Lung (tissue), 17 donors: ENCODE measurements at places on chromosomes 13 and 19. TPM values are rescaled to one million over a fixed set of nuclear protein-coding genes. Genes with fewer than 3 reads are reported as not detected.

- no peak for DNase-seq
Observed at GRCh38 chr13:52804202-52804641, 44.2 kb downstream of the PCDH8 start.

GRCh38 chr13:25727250-25727649, 324.6 kb downstream of the SHISA2 start:
- no peak for DNase-seq

C19orf67 gene
- total RNA-seq, result 1.0 TPM

GRCh38 chr13:54424344-54424743, 1395.7 kb downstream of the OLFM4 start:
- DNase-seq, result no peak

DNA sequence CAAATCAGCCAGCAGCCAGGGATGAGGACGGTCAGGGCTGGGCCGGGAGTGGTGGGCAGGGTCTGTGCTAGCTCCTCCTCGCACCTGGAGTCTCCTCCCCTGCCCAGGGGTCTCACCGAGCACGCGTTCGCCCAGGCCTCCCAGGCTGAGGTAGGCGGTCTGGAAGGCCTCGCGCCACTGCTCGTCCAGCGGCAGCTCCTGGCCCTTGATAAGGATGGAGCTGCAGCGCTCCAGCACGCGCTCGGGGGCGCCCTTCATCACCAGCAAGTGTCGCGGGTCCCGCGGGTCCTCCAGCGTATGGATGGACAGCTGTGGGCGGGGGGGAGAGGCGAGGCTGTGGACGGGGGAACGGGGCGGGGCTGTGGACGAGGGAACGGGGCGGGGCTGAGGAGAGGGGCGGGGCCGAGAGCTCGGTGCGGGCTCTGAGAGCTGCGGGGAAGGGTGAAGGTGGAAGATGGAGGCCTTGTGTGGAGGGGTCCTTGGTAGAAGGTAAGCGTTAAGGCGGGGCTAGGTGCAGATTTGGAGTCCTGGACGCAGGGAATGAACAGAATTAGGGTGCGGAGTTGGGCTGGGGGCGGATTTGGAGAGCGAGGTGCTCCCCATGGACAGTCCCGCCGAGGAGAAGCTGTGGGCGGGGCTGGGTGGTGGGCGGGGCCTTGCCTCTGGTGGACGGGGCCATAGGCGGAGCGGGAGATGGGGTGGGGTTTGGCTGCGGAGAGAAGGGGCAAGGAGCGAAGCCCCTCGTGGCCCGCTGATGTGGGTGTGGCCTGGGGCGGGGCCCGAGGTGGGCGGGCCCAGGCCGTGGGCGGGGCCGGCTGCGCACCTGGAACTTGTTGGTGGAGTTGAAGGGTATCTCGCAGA, 5.7 kb downstream of the ATP4A start:
- peak; percentile 42 for DNase-seq

- DNase-seq, result no peak
Observed at GRCh38 chr13:113258321-113259054, 38.6 kb upstream of the LAMP1 start.

CKAP2 gene
- 6.5 TPM for total RNA-seq

GRCh38 chr19:35206379-35206778, 22.2 kb downstream of the FAM187B start:
- no peak for DNase-seq

- DNase-seq, result no peak
Observed at GRCh38 chr13:72530471-72530870, 197.0 kb downstream of the MZT1 start.

DNA sequence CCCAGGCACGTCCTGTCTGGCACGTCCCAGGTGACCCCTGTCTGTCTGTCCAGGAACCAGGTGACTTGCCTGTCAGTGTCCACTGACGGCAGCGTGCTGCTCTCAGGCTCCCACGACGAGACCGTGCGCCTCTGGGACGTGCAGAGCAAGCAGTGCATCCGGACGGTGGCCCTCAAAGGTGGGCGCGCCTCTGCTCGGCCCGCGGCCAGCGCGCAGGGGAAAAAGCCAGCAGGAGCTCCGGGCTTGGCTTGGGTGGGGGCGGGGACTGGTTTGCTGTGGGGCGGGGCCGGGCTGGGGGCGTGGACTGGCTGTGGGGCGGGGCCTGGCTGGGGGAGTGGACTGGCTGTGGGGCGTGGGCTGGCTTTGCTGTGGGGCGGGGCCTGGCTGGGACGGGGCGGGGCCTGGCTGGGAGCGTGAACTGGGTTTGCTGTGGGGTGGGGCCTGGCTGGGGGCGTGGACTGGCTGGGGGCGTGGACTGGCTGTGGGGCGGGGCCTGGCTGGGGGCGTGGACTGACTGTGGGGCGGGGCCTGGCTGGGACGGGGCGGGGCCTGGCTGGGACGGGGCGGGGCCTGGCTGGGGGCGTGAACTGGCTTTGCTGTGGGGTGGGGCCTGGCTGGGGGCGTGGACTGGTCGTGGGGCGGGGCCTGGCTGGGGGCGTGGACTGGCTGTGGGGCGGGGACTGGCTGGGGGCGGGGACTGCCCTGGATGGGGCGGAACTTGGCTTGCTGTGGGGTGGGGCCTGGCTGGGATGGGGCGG, 7.2 kb downstream of the WDR18 start:
- no peak for DNase-seq

DNA sequence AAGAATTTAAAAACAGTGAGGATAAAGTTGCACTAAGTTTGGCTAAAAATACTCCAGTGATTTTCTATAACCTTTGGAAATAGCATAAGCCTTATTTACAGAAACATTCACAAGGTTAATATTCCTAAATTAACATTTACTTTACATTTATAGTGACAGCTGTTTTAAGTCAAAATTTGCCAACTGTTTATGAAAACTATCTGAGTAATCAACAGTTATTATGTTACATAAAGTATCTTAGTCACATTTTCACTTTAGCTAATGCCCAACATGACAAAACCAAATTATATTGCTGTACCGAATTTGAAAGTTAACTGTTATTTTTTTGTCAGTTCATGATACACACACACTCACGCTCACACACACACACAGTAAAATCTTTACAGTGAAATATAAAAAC, 1.2 kb downstream of the TNFRSF19 start:
- DNase-seq, result peak; percentile 74

GRCh38 chr19:55279770-55280643, at the start of gene HSPBP1:
Gene HSPBP1, minus strand, starts transcription at chr19:55280110. Its CDS starts 502 bp downstream, at chr19:55279608.
- DNase-seq, result peak; percentile 97

GRCh38 chr13:112185466-112185865, 118.5 kb downstream of the SOX1 start:
- no peak for DNase-seq

DNA sequence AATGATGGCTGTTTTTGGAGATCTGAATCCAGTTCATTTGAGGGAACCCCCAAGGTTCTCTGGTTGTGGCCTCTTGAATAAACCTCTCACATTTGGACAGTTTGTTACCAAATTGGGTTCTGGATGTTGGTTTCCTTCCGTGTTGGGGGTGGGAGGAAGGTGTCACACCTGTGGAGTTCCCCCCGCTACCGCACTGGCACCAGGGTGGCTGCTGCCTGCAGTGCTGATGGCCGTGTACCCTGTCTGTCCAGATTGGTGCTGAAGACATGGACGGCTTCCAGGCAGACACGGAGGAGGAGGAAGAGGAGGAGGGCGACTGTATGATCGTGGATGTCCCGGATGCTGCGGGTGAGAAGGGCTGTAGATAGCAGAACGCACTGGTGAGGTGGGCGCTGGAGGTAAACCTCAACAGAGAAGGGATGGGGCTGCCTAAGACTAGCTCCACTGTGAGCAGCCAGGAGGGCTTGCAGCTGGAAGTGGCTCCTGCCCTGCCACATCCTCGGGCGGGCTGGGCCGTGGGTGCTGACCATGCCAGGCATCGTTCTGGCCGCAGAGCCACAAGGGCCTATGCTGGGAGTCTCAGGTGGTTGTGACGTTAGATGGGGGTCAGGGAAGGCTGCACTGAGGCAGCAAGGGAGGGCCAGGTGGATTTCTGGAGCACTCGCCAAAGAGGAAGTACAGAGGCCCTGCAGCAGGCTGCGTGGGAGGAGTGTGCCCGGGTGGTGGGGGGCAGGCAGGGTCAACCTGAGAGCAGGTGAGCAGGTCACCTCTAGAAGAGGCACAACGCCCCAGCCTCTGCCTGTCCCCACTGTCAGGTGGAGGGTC, 15.4 kb downstream of the UBXN6 start:
- no peak for DNase-seq

- DNase-seq, result no peak
Observed at GRCh38 chr13:43797869-43798268, 11.1 kb upstream of the ENOX1 start.

ZNF677 gene
- 12.6 TPM for total RNA-seq

DNA sequence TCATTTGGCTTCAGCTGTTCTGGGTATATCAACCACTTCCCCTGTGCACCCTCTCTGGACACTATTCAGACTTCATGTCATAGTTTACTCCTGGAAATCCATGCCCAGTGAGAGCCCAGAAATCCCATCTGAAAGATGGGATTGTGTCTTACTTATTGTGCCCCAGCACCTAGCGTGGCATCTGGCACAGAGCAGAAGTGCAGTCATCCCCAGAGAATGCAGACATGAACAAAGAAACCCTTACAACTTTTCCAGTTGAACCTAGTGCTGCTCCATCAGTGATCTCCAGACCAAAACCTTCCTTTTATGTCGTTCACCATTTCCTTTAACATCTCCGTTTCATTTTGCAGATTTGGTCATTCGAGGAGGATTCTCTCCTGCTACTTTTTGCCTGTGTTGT, 60.6 kb downstream of the MBNL2 start:
- DNase-seq, result no peak

- DNase-seq, result no peak
Observed at GRCh38 chr19:15722956-15723355, 4.9 kb upstream of the OR10H2 start.

APOC4 gene
- not detected for total RNA-seq

DNA sequence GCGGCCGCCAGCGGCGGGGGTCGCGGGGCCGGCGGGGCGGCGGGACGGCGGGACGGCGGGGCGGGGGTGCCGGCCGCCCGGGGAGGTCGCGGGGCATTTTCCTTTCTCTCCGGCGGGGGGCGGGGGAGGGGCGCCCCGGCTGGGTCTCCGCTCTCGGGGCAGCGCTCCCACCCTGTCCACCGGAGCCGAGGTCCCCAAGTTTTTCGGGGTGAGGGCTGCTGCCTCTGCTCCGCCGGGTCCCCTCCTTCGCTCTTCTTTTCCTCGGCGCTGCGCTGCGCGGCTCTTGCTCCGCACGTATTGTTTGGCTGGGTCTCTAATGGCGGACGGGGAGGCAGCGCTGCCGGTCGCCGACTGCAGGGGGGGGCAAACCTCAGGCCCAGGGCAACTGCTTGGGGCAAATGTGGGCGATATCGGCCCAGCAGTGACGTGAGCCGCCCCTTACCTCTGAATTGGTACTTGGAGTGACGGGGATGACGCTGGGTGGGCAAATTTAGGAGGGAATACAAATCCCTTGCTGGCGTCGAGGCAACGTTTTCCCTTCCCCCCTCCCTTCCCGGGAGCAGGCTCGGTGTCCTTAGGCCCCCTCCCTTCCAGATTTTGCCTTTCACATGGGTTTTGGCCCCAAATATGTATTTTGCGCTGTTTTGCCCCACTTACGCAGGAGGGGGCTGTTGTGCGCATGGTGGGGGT, 759 bp downstream of the ZMYM2 start:
- peak; percentile 56 for DNase-seq

GRCh38 chr13:64377606-64378005, 2852.5 kb downstream of the PCDH9 start:
- no peak for DNase-seq

ZNF729 gene
- not detected for total RNA-seq

CATSPERD gene
- total RNA-seq, result 8.2 TPM

GRCh38 chr19:35303357-35303915, 11.5 kb downstream of the MAG start:
- no peak for DNase-seq

- DNase-seq, result no peak
Observed at GRCh38 chr19:30695171-30695875, 323.1 kb downstream of the ZNF536 start.

GRCh38 chr19:39195755-39196154, 1.0 kb upstream of the NCCRP1 start:
- no peak for DNase-seq

DNA sequence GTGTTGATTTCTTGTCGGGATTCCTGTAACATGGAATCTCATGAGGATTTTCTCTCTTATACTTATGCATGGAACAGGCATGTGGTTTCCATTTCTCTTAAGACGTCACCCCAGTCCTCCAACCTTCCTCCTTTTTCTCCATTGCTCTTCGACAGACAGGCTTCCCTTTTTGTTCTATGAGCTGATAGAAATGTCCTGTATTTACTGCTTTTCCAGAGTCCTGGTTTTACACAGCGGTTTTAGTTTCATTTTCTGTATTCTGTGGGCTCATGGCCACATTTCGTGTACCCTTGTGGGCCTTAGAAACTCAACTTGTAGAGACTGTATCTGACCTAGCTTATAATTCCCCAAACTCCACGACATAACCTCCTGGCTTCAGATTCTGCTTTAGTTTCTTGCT, 113.1 kb downstream of the PAN3 start:
- no peak for DNase-seq

GRCh38 chr19:16896146-16897028, 7.6 kb downstream of the F2RL3 start:
- DNase-seq, result peak; percentile 29

DNA sequence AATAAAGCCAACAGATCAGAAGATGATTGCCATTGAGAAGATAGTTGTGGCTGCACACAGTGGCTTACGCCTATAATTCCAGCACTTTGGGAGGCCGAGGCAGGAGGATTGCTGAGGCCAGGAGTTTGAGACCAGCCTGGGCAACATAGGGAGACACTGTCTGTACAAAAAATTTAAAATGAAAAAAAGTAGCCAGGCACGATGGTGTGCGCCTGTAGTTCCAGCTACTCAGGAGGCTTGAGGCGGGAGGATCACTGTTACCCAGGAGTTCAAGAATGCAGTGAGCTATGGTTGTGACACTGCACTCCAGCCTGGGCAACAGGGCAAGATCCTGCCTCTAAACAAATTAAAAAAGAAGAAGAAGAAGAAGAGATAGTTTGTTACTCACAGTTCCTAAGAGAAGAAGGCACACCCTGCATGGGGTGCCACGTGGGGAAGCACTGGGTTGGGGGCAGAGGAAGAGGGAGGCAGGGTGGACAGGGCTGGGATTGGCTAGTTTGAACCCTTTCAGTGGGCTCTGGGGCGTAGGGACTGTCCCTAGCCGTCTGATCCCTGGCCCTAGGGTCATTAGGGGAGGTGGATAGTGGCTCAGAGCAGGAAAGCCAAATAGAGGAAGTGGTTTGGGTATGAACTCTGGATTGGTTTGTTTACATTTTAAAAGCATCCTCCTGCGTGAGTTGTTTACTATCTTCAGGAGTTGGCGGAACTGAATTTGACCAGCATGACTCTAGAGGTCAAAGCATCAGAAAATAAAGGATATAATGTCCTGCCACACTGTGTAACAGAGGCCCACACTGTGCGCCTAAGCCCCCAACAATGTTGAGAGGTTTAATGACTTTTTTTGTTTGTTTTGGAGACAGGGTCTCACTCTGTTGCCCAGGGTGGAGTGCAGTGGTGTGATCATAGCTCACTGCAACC, 60.5 kb upstream of the MEDAG start:
- DNase-seq, result no peak

GRCh38 chr13:42965281-42965680, 26.8 kb downstream of the EPSTI1 start:
- no peak for DNase-seq

DNA sequence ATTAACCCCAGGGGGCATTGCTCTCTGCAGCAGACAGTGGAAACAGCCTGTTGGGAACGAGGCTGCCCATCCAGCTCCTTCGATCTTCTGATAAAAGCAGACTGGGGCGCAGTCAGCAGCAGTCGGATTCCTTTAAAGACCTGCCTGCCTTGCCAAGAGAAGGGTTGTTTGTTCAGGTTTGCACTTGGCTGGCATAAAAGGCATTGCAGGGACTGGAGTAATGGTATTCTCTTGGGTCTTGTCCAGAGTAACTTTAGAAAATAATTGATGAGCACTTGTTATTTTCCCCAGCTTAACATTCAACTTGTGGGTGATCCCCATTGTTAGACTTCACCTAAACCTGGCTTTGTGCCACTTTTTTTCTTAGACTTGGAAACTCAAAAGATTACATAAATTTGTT, 67.3 kb upstream of the SLC10A2 start:
- DNase-seq, result no peak
